ENCODE measurements at places on chromosomes 7 and 10. TPM values are rescaled to one million over a fixed set of nuclear protein-coding genes. Genes with fewer than 3 reads are reported as not detected.

NPFFR1 gene
- total RNA-seq = not detected

SHH gene
- total RNA-seq = not detected

FLNC gene
- 0.02 TPM for total RNA-seq

UPK3B gene
- total RNA-seq = not detected

CHAT gene
- not detected for total RNA-seq

- peaks cover 41% of the 10 kb centered on the region for H3K4me1 ChIP-seq
- peak; percentile 64 for DNase-seq
- H3K27me3 ChIP-seq = no peaks in the 10 kb centered on the region
- H3K27ac ChIP-seq = no peak overlapping the region
- peaks cover 3% of the 10 kb centered on the region for H3K36me3 ChIP-seq
- H3K4me3 ChIP-seq = no peak overlapping the region
Observed at GRCh38 chr7:75920431-75921161, 5.6 kb downstream of the POR start.

- H3K27ac ChIP-seq = peak overlapping the region; percentile 46
- H3K4me1 ChIP-seq = no peaks in the 10 kb centered on the region
- no peak for DNase-seq
- no peak overlapping the region for H3K4me3 ChIP-seq
- H3K36me3 ChIP-seq = peaks cover 29% of the 10 kb centered on the region
Observed at GRCh38 chr10:810351-810846, 120.9 kb upstream of the DIP2C start.

GRCh38 chr10:75569506-75569905 lies 138.1 kb downstream of the LRMDA start:
- DNase-seq = no peak
- H3K27me3 ChIP-seq = peaks cover 6% of the 10 kb centered on the region
- no peaks in the 10 kb centered on the region for H3K36me3 ChIP-seq

GRCh38 chr10:17229967-17230682 lies 2.1 kb downstream of the VIM start:
- H3K4me1 ChIP-seq = peaks cover 57% of the 10 kb centered on the region
- no peaks in the 10 kb centered on the region for H3K27me3 ChIP-seq
- H3K27ac ChIP-seq = peak overlapping the region; percentile 81

DNA sequence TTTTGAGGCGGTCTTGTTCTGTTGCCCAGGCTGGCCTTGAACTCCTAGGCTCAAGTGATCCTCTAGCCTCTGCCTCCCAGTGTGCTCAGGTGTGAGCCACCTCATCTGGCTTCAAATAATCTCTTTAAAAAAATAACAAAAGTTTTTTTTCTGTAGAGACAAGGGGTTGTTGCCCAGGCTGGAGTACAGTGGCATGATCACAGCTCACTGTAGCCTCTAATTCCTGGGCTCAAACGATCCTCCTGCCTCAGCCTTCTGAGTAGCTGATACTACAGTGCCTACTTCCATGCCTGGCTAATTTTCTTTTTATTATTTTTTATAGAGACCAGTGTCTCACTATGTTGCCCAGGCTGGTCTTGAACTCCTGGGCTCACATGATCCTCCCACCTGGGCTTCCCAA lies 11.7 kb downstream of the FOXK1 start:
- H3K4me3 ChIP-seq = no peak overlapping the region
- H3K36me3 ChIP-seq = peaks cover 4% of the 10 kb centered on the region
- DNase-seq = no peak
- H3K27ac ChIP-seq = no peak overlapping the region
- no peaks in the 10 kb centered on the region for H3K27me3 ChIP-seq
- H3K4me1 ChIP-seq = peaks cover 59% of the 10 kb centered on the region

DNA sequence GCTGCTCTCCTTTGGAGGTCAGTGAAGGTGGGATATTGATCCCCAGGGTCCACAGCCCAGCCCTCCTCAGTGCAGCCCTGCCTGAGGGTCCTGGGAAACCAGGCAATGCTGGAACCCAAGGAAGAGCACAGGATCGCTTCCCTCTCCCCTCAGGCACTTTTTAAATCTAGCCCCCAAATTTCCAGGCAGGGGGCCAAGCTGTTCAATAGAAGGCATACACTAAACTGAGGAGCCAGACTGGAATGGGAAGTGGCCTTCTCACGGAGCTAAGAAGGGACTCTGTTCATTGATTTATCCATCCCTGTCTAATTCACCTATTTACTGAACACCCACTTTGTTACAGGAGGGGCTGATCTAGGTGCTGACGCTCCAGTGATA lies 60.3 kb downstream of the GLI3 start:
- no peak overlapping the region for H3K4me3 ChIP-seq
- DNase-seq = no peak
- no peaks in the 10 kb centered on the region for H3K27me3 ChIP-seq
- H3K36me3 ChIP-seq = no peaks in the 10 kb centered on the region
- no peaks in the 10 kb centered on the region for H3K4me1 ChIP-seq

GRCh38 chr10:104922810-104923209 lies 281.7 kb downstream of the SORCS3 start:
- no peak overlapping the region for H3K4me3 ChIP-seq
- H3K36me3 ChIP-seq = no peaks in the 10 kb centered on the region
- no peaks in the 10 kb centered on the region for H3K27me3 ChIP-seq
- no peaks in the 10 kb centered on the region for H3K4me1 ChIP-seq
- no peak overlapping the region for H3K27ac ChIP-seq

- peaks cover 5% of the 10 kb centered on the region for H3K27me3 ChIP-seq
- DNase-seq = no peak
- no peak overlapping the region for H3K27ac ChIP-seq
Observed at GRCh38 chr7:159119026-159119741, 25.5 kb downstream of the VIPR2 start.

GRCh38 chr7:99219185-99219767 lies 11.4 kb upstream of the KPNA7 start:
- H3K36me3 ChIP-seq = no peaks in the 10 kb centered on the region
- H3K4me3 ChIP-seq = no peak overlapping the region
- H3K4me1 ChIP-seq = peaks cover 3% of the 10 kb centered on the region

DNA sequence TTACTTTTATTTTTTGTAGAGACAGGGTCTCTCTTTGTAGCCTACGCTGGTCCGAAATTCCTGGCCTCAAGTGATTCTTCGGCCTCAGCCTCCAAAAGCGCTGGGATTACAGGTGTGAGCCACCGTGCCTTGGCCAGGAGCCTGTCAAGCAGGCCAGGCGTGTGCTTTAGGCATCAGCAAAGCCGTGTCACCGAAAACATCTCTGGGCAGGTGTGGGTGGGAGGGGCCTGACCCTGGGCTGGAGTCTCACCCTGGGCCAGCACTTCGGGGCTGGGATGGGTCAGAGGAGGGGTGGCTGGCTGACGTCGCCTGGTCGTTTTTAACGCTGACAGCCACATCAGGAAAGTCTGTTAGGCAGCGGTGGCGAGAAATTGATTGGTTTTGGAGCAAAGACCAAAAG lies 80.9 kb downstream of the UNCX start:
- no peaks in the 10 kb centered on the region for H3K4me1 ChIP-seq
- H3K27me3 ChIP-seq = no peaks in the 10 kb centered on the region
- H3K27ac ChIP-seq = no peak overlapping the region
- no peak for DNase-seq
- no peaks in the 10 kb centered on the region for H3K36me3 ChIP-seq

- no peak overlapping the region for H3K27ac ChIP-seq
- peaks cover 55% of the 10 kb centered on the region for H3K27me3 ChIP-seq
- no peak overlapping the region for H3K4me3 ChIP-seq
- DNase-seq = no peak
Observed at GRCh38 chr10:133236401-133237240, 1.0 kb upstream of the VENTX start.

DNA sequence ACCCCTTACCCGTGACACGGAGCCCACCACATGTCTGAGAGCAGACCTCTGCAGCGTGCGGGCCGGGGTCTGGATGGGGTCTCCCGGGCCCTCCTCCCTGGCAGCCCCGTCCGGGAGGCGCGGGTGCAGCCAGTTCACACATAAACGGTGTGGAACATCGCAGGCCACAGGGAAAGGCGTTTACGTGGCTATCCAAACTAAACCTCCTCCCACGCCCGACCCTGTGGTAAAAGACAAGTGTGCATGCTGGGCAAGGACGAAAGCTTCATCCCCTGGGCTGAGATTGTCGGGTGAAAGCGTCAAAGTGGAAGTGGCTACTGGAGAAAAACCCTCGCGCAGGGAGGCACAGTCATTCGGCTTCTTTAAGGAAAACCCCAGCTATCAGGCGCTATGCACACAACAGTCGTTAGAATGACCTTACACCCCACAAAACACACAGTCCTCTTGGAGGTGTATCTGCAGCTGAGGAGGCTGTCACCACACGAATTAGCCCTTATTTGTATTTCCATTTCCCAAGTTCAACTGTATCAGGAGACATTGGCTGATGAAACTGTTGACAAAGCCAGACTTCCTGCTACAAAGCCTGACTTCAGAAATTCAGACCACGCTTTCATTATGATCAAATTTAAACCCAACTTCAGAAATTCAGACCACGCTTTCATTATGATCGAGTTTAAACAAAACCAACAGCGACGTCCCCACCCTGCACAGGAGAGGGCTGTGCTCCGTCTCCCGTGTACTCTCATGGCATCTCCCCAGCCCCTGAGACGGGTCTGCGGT lies 15.3 kb downstream of the GPER1 start:
- H3K27ac ChIP-seq = no peak overlapping the region
- peaks cover 22% of the 10 kb centered on the region for H3K4me1 ChIP-seq
- no peak overlapping the region for H3K4me3 ChIP-seq
- no peaks in the 10 kb centered on the region for H3K27me3 ChIP-seq
- peaks cover 1% of the 10 kb centered on the region for H3K36me3 ChIP-seq

DNA sequence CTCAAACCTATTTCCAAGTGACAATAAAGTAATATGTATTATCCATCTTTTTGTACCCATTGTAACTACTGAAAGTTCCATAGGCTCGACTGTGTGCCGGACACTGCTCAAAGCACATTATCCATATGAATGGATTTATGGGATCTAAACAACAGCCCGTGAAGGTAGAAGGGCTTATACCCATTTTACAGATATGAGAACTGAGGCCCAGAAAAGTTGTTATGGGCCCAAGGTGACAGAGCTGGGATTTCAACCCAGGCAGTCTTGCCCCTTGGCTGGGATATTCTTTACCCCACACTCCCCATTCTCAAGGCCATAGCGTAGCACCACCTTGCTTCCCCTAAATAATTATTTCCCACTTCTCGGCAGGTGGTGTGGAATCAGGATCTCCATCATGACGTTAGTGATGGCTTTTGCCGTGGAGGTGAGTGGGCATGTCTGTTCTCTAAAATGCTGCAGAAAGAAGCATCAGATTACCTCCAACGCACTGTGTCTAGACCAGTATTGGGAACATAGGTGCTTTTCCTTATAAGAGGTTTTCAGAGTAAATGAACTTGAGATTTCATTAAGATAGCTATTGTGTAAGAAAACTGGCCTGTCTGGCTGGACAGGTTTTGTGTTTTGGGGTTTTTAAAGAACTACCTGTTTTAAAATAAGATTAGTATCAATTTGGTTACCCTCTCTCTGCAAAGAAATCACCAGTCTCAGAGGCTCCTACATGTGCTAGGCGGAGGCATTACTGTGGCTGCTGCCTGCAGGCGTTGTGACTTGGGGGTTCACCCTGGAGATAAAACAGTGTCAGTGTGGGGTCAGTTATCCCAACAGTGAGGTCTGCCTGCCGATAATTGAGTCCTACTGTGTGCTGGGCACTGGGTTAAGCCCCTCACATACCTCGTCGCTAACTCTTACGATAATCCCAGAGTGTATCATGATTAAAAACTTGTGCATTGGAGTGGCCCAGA lies 85.1 kb upstream of the SDK1 start:
- peaks cover 13% of the 10 kb centered on the region for H3K4me1 ChIP-seq
- no peak for DNase-seq
- no peak overlapping the region for H3K4me3 ChIP-seq
- no peak overlapping the region for H3K27ac ChIP-seq

DNA sequence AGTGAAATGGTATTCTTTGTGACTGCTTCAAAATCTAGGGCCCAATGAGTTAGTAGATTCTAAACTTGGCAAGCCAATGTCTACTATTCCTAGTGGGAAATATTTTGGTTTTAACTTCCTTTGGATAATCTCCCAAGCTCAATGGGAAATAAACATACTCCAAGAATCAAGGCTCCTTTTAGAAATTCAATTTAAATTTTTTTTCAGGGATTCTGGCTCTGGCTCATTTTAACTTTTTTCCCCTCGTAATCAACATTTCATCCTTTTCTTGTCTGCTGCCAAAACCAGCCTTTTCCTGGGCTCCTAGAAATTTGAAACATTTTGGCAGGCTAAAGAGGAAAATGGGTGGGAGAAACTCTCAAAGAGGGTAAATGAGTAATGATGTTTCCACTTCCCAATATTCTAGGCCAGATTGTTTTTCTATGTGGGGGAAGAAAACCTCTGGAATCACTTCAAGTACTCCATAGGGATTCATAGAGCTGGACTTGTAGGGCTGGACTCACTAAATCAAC lies 85.6 kb upstream of the AGR3 start:
- no peak for DNase-seq
- no peak overlapping the region for H3K4me3 ChIP-seq
- H3K27me3 ChIP-seq = peaks cover 12% of the 10 kb centered on the region
- no peaks in the 10 kb centered on the region for H3K4me1 ChIP-seq

DNA sequence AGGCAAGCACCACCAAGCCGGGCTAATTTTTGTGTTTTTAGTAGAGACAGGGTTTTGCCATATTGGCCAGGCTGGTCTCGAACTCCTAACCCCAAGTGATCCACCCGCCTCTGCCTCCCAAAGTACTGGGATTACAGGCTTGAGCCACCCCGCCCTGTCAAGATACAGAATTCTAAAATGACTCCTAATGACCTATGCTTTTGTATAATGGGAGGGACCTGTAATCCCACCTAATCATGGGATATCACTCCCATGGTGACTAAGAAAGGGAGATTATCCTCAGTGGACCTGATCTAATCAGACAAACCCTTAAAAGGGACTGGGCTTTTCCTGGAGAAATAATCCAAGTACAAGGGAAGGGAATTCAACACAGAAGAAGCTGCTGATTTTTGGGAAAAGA lies 28.8 kb downstream of the SAMD8 start:
- H3K4me1 ChIP-seq = peaks cover 50% of the 10 kb centered on the region
- DNase-seq = no peak
- H3K4me3 ChIP-seq = no peak overlapping the region
- H3K27me3 ChIP-seq = no peaks in the 10 kb centered on the region

GRCh38 chr7:31487071-31487470 lies 26.8 kb upstream of the ITPRID1 start:
- H3K4me1 ChIP-seq = no peaks in the 10 kb centered on the region
- no peak overlapping the region for H3K27ac ChIP-seq

- no peaks in the 10 kb centered on the region for H3K36me3 ChIP-seq
- H3K4me3 ChIP-seq = no peak overlapping the region
- H3K27ac ChIP-seq = no peak overlapping the region
- H3K27me3 ChIP-seq = peaks cover 27% of the 10 kb centered on the region
- no peaks in the 10 kb centered on the region for H3K4me1 ChIP-seq
Observed at GRCh38 chr7:94045581-94045980, 41.4 kb upstream of the BET1 start.

Measured in activated naive CD4-positive, alpha-beta T cell treated with anti-CD3 and anti-CD28 coated beads for 36 hours (primary cell).